ENCODE measurements at places on chromosomes 3 and 15.
A peak's percentile ranks its signal among the peaks of the same experiment; 100 is the strongest.

DNA sequence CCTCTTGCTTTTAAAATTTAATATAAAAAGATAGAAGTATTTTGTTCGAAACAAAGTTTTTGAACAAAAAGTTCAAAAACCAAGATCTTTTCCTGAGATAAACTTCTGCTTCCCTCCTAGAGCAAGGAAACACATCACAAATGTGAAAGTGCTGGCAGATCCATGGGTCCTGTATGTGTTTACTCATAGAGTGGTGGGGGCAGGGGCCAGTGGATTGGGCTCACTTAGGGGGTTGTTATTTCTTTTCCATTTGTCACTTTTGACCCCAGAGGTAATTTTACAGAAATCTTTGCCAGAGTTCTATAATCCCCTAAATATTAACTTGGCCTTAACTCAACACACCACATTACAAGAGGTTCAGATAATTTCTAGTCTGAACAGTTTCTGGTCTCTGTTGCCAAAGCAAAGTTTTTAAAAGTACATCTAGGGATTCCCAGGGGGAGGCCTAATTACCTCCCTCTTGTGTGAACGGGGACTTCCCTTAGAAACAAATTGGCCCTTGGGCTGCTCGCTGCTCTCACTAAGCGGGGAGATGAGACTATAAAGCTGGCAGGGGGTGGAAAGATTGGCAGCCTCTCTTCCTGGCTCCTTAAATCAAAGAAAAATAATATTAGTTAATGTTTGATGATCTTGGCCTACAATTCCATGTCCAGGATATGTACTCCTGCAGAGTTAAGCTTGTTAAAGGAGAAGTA is 66.8 kb upstream of the PTX3 start:
- DNase-seq, result no peak

DNA sequence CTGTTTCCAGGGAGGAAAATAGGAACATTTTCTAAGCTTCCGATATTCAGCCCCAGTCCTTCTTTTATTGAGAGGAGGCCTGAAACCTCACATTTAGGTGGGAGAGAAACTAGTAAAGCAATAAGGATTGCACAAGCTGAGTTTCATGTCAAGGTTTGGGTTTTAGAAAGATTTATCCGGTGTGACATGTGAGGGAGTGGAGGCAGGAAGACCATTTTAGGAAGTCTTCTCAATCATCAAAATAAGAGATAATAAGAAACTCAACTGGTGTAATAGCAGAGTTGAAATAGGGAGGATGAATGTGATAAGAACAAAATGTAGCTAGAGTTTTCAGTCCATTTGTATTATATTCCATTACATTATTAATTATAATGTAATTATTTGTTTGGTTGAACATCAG is 27.7 kb upstream of the CLDN16 start:
- DNase-seq, result no peak

DNA sequence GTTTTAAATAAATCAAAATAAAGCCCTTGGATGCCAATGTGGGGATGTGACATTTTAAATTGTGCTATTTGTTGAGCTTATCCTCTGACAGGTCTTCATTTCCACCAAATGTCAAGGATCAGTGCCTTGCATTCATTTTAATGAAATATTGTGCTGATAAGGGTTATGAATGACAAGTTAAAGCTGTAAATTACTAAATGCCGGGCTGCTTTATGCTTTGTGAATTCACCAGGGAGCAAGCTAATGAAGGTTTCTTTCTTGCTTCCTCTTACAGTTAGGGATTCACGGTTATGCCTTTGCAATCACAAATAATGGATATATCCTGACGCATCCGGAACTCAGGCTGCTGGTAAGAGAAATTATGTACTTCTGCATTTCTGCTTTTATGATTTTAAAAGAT is 81.7 kb downstream of the LRTM1 start:
- no peak for DNase-seq

GRCh38 chr3:133831966-133832801 is 26.6 kb downstream of the SRPRB start:
- DNase-seq, result no peak

- no peak for DNase-seq
These were observed 292.5 kb downstream of the MCTP2 start for GRCh38 chr15:94523873-94524272.

DNA sequence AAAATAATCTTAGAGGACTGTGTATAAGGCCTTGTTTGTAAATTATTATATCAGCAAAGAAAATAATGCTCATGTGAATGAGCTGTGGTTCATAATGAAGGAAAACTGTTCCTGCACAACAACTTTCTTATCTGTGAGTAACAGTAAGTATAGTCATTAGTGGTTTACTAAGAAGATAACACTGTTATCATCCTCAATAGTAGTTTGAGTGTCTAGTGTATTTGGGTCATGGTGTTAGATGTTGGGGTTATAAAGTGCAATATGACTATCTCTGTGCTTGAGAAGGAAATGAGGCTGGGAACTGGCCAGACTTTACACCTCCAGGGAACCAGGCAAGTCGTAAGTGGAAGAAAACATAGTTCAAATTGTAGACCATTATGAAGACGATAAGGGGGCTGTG is 15.6 kb downstream of the VPS8 start:
- DNase-seq, result no peak

- no peak for DNase-seq
These were observed at the start of gene NDN for GRCh38 chr15:23687143-23687470. Gene NDN, minus strand, starts transcription at chr15:23687305. Its CDS starts 88 bp downstream, at chr15:23687217.

DNA sequence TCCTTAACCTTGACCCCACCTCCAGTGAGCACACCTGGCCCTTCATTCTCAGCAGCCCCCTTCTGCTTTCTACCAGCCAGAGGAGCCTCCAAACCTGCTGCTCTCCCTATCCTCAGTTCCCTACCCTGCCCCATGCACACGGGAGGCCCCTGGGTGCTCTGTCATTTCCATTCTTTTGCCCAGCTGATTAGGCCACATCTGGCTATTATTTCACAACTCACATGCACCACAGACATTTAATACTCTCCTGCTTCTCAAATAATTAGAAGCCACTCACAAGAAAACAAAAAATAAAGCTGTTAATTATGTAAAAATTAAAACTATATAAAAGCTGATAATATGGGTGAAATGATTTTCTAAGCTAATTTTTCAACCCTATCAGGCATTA is 50.7 kb downstream of the MYLK start:
- DNase-seq, result no peak

DNA sequence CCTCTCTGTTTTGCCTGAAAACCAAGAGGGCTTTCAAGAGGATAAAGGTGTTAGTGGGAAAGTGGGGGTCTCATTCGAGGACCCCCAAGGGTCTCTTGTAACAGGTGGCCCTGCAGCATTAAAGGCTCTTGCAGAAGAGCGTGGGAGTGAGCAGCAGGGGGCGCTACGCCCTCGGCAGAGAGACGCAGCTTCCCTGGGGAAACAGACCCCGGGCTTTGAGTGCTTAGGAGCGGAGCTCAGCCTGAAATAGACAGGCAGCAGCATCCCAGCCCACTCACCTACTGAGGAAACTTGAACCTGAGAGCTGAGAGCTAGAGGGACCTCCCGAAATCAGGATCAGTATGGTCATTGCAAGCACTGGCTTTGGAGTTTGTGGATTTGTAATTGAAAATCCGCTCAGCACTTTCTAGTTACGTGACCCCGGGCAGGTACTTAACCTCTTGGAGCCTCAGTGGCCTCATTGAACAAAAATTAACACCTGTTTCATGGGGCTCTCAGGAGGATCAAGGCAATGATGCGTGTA is 25.7 kb downstream of the RPLP1 start:
- DNase-seq, result peak; percentile 68

GRCh38 chr3:125443923-125444322 is 68.8 kb upstream of the ZNF148 start:
- DNase-seq, result no peak

DNA sequence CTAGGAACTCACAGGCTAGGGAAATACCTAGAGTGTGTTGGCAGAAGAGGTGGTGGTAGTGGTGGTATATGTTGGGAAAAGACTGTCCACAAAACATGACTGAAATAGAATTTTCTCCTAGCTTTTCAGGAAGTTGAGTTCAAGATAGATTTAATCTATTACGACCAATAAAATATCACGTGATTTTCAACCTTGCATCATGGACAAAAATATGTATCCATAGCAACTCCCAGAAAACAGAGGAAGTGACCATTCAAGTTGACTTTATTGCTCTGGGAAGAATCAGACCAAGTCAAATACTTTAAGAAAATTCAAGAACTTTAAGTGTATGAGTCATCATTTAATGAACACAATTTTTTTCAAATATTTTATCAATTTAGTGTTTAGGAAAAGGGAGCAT is 347.0 kb upstream of the ZNF385D start:
- DNase-seq, result no peak

DNA sequence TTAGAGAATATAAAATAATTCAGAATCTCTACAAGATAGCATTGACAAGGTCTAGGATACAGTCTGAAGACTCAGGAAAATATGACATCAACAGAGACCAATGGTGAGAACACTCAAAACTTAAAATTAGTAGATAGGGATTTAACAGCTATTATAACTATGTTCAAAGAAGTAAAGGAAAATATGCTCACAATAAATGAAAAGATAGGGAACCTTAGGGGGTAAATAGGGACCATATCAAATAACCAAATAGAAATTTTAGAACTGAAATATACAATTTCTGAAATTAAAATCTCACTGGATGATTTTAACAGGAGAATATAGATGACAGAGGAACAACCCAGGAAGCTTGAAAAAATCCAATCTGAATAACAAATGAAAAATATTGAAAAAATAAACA is 31.8 kb upstream of the IGF2BP2 start:
- no peak for DNase-seq

GRCh38 chr15:59887211-59887610 is 116.9 kb upstream of the FOXB1 start:
- no peak for DNase-seq

DNA sequence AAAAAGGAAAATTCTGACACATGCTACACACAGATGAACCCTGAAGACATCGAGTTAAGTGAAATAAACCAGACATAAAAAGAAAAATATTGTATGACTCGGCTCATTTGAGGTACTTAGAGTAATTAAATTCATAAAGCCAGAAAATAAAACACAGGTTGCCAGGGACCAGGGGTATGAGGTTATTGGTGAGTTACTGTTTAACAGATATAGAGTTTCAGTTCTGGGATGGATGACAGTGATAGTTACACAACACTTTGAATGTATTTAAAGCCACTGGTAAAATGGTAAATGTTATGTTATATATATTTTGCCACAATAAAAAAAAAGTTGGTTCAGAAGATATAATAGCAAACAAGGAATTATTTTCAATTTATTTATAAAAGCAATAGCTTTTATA is 436.1 kb upstream of the WNT5A start:
- no peak for DNase-seq

- peak; percentile 69 for DNase-seq
These were observed 2.4 kb downstream of the ARHGEF3 start for GRCh38 chr3:56799251-56799882.

GRCh38 chr3:120350401-120350941 is 1.3 kb upstream of the LRRC58 start:
- DNase-seq, result no peak

DNA sequence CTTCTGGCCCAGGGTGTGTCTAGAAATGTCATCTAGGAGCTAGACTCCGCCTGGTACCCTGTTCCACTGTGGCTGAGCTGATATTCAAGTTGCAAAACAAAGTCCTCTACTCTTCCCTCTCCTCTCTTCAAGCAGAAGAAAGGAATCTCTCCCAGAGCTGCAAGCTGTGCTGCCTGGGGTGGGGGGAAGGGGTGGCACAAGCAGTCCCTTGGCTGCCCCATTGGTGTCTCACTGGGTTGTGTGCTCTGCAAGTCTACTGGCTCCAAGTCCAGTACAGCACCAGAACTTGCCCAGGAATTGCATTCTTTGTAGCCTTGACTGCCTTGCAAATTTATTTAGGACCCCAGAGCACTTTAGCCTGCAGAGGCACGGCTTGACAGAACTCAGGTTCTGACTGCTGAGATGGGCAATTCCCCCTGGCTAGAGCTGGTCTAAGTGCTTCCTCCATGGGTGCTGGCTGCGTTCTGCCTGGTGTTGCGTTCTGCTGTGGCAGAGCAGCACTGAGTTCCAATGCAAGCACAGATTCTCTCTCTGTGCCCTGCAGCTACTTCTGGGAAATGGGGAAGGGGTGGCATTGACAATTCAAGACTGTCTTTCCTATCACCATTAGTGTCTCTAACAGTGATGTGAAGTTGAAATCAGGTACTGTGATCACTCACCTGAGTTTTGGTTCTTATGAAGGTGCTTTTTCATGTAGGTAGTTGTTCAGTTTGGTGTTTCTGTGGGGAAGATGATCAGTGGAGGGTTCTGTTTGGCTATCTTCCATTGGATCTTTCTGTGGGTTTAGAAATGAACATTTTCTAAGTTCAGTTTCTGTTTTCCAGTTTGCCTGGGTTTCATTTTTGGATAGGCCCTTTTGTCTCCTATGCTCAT is 39.5 kb downstream of the OXSR1 start:
- no peak for DNase-seq

- no peak for DNase-seq
These were observed 18.3 kb downstream of the NOX5 start for GRCh38 chr15:69032703-69033373.

- no peak for DNase-seq
These were observed 43.1 kb downstream of the DNASE1L3 start for GRCh38 chr3:58167431-58168351.

GRCh38 chr3:158205994-158206393 is 96.1 kb downstream of the RSRC1 start:
- DNase-seq, result no peak

- no peak for DNase-seq
These were observed 169.5 kb downstream of the TNIK start for GRCh38 chr3:171290680-171291079.

DNA sequence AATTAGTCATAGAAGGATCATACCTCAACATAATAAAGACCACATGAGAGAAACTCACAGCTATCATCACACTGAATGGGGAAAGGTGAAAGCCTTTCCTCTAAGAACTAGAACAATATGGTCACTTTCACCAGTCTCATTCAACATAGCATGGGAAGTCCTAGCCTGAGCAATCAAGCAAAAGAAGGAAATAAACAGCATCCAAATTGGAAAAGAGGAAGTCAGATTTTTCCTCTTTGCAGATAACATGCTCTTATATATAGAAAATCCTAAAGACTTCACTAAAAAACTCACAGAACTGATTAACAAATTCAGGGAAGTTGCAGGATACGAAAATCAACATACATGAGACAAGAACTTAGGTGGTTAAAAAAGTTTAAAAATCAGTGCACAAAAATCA is 24.7 kb downstream of the MAP3K13 start:
- DNase-seq, result no peak

GRCh38 chr3:193828477-193828876 is 235.5 kb downstream of the OPA1 start:
- peak; percentile 53 for DNase-seq

DNA sequence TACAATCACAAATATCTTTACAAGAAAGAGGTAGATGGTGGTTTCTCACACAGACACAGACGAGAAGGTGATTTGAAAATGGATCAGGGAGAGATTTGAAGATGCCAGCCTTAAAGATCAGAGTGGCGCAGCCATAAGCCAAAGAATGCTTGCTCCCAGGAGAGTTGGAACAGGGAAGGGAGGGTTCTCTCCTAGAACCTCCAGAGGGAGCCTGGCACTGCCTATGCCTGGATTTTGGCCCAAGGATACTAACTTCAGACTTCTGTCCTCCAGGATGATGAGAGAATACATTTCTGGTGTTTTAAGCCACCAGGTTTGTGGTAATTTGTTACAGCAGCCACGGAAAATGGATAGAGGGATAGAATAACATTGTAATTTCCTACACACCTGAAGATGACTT is 279.1 kb downstream of the FAM43A start:
- no peak for DNase-seq
